ENCODE measurements at places on chromosomes 2 and 18.

GRCh38 chr2:75596784-75597183, 36.0 kb upstream of the EVA1A start:
- DNase-seq, result no peak

DNA sequence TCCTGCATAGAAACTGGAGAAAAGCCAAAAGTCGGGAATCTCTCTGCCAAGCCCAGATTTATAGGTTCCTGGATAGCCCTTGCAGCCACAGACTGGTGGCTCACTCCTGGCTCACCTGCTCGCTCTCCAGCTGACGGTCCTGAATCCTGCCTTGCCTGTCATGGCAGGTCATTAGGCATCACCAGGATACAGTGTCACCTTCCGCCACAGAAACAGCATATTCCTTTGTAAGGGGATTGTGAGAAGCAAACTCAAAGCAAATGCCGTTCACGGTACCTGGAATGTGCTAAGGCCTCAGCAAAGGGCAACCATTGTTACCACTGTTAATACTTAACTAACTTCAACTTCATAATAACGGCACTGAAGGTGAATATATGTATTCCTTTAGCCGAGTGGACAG, 57.1 kb upstream of the GPR45 start:
- DNase-seq, result no peak

- no peak for DNase-seq
These were observed 92.5 kb downstream of the TGOLN2 start for GRCh38 chr2:85235281-85235680.

GRCh38 chr18:59380706-59381105, 21.6 kb upstream of the LMAN1 start:
- DNase-seq, result no peak

DNA sequence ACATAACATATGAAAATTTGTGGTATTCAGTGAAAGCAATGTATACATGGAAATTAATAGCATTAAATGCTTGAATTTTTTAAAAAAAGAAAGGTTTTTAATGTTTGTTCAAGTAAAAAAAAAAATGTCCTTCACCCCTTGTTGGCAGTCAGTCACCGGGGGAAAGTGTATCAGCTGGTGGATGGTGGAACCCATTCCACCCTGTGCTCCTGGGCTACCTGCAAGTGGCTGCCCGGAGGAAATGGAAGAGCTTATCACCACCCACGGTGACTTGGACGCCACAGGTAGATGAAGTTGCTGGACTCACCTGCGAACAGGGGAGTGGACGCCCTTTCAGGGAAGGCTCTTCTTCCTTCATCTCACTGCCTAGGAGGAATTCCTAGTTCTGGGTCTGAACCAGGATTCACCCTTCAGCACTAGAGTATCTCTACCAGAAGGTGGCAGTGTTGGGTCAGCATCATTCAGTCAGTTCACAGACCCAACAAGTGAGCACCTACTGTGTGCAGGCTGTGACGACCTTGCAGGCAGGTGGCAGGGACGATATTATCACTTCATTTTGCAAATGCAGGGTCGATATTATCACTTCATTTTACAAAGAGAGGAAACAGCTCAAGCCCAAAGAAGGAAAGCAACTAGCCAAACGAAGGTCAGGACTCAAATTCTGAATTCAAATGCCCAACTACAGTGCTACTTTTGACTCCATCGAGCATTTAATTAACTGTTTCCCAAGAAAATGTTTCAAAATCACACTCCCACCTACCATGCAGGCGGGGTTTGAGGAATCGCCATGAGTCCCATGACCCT, 35.8 kb downstream of the CIB4 start:
- DNase-seq, result peak; percentile 46

- peak; percentile 6 for DNase-seq
These were observed 304.0 kb downstream of the LPIN1 start for GRCh38 chr2:12050396-12050795.

GRCh38 chr2:98088261-98088660, 1.3 kb downstream of the VWA3B start:
- no peak for DNase-seq

DNA sequence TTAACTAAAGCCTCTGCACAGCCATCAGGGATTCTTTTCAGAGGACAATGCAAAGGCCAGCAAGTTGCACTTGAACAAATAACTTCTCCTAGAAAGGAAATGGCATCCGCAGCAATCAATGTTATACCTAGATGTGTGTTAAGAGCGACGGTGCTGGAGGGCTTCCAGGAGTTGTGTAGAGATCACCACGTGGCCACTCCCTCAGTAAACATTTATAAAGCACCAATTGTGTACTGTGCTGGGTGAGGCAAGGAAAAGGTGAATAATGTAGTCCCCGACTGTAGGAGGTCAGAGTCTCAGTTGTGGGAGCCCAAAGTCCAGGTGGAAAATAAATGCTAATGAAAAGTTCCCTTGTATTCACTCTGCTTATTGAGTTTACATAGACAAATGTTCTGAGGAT, 135.0 kb downstream of the ALK start:
- DNase-seq, result no peak

GRCh38 chr2:132911726-132912724, 242.0 kb upstream of the LYPD1 start:
- no peak for DNase-seq

DNA sequence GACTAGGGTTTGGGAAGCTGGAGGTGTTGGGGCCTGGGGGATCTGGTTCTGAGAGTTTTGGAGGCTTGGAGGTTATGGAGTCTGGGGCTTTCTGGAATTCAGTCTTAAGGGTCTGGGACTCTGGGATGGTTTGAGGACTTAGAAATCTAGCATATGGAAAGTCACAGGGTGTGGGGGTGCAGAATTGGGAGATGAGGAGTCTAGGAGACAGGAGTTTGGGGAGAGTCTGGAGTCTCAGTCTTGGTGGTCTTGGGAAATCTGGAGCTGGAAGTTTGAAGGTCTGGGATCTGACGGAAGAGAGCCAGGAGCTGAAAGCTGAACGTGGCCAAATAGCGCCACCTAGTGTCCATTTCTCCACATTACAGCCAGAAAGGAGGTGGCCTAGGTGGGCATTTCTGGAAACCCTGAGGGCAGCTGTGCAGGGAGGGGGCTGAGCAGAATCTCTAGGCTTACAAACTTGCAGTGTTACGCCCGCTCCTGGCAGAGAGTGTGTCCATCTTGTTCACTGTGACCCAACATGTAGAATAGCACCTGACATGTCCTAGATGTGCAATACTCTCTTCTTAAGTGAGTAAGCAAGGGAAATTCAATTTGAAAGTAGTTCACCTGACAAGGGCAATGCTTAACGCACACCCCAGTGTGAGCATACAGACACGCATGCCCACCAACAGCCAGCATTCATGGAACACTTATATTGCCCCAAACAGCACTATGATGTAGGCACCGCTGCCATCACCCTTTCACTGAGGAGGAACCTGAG, 204.8 kb downstream of the TFCP2L1 start:
- peak; percentile 50 for DNase-seq

- DNase-seq, result no peak
These were observed 125.3 kb upstream of the SLC39A10 start for GRCh38 chr2:195531754-195532153.

GRCh38 chr18:41025666-41026065, 929.4 kb upstream of the PIK3C3 start:
- DNase-seq, result no peak

DNA sequence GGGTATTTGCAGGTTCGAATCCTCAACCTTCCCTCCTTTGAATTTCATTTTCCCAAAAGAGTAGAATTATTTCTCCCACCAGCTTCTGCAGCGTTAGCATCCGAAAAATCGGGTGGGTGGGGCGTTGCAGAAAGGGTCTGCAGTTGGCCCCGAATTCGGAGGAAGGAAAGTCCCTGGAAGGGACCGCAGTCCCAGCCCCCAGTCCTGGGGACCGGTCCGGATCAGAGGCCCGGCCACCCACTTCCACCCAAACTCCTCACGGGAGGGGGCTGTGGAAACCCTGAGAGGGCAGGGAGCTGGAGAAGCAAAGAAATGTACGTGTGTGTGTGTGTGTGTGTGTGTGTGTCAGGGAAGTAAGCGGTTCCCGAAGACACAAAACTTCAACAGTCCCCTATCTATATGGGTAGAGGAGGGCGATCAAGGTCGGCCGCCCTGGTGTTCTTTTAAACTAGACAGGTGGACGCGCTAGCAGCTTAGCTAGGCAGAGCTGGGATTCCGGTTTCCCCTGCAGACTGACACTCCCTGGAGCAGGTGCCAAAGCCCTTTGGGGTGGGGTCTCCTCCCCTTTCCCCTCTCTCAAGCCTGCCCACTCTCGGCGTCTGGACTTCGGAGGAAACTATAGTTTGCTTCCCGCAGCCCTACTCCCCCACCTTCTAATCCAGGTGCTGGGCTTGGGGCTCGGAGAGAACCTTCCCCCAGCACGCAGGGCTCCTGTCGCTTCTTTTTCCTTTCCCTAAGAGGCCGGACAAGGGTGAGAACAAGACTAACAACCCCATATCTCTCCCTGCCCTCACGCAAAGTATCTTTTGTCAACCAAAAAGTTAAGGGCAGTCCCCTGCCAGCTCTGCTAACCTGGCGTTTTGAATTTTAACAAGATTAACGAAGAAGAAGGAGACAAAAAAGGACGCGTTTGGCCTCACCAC, 4.8 kb upstream of the ONECUT2 start:
- DNase-seq, result no peak

GRCh38 chr2:180829261-180829660, 151.1 kb upstream of the UBE2E3 start:
- no peak for DNase-seq

DNA sequence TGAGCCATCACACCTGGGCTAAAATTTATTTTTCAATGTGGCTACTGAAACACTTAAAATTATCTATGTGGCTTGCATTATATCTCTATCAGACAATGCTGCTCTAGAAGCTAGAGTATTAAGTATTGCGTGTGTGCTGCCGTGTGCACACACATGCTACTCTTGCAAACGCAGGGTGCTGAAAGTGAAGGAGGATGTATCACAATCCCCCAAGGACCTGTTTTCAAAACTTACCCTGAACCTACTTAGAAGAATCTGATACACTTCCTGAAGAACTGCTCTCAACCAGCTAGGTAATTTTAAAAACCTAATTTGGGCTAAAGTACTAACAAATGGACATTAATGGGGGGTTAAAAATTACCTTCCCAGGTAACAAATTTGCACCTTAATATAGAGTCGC, 66.5 kb downstream of the EPHA4 start:
- no peak for DNase-seq

Measured in CD4-positive, alpha-beta T cell treated with Interleukin-17A for 4 hours (primary cell).